ENCODE measurements at places on chromosomes 1 and 21. TPM values are rescaled to one million over a fixed set of nuclear protein-coding genes. Genes with fewer than 3 reads are reported as not detected.

FCRL4 gene
- not detected for total RNA-seq

TNFRSF14 gene
- 171 TPM for total RNA-seq

LCE1F gene
- not detected for total RNA-seq

KCNH1 gene
- total RNA-seq, result not detected

MFAP2 gene
- total RNA-seq, result not detected

RSPH1 gene
- not detected for total RNA-seq

- H3K36me3 ChIP-seq, result peaks cover 65% of the 10 kb centered on the region
- H3K27ac ChIP-seq, result peak overlapping the region; percentile 47
- H3K4me3 ChIP-seq, result no peak overlapping the region
- H3K4me1 ChIP-seq, result peaks cover 46% of the 10 kb centered on the region
- H3K27me3 ChIP-seq, result no peaks in the 10 kb centered on the region
Measured at GRCh38 chr1:167431261-167431908, 86.9 kb downstream of the CD247 start.

DNA sequence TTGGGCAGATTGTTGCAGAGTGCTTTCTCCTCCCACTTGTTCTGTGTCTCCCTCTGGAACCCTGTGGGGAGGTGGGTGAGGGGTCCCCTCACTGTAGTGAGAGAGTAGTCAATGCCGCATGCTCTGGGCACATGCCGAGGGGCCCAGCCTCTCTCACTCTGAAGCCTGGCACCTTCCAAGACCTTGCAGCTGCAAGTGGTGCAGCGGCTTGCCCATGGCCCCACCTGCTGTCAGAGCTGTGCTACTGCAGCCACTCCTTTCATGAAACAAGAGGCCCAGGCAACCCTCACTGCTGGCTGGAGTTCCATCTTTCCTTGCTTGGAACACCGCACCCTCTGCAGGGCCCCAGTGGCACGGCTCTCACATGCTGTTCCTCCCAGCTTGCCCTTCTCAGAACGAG lies 58.4 kb upstream of the COL6A1 start:
- no peaks in the 10 kb centered on the region for H3K27me3 ChIP-seq
- H3K27ac ChIP-seq, result no peak overlapping the region
- DNase-seq, result peak; percentile 49
- no peak overlapping the region for H3K4me3 ChIP-seq
- H3K36me3 ChIP-seq, result no peaks in the 10 kb centered on the region
- H3K4me1 ChIP-seq, result no peaks in the 10 kb centered on the region

GRCh38 chr1:40110389-40110788 lies 13.3 kb upstream of the PPT1 start:
- DNase-seq, result no peak
- H3K36me3 ChIP-seq, result peaks cover 5% of the 10 kb centered on the region
- H3K27me3 ChIP-seq, result peaks cover 25% of the 10 kb centered on the region
- no peak overlapping the region for H3K4me3 ChIP-seq
- no peaks in the 10 kb centered on the region for H3K4me1 ChIP-seq

DNA sequence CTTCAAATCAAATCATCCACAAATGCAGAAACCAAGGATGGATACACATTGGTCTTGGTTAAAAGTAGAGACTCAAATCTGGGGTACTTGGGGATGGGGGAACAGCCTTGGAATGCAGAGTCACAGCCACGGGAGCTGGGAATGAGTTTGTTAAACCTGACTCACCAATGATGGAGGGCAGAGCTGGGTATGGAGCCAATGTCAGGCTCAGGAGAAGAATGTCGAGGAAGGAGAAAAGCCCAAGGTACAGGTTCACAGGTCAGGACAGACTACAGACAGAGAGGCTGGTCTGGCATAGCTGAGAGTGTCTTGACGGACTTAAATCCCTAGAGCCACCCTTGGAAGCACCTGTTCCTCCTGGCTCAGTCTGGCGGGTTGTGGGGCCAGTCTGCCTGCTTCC lies 237.6 kb downstream of the NTNG1 start:
- no peak overlapping the region for H3K4me3 ChIP-seq
- no peak overlapping the region for H3K27ac ChIP-seq
- no peaks in the 10 kb centered on the region for H3K36me3 ChIP-seq
- no peak for DNase-seq
- H3K27me3 ChIP-seq, result no peaks in the 10 kb centered on the region

- H3K4me3 ChIP-seq, result no peak overlapping the region
- no peaks in the 10 kb centered on the region for H3K36me3 ChIP-seq
- no peaks in the 10 kb centered on the region for H3K4me1 ChIP-seq
- H3K27ac ChIP-seq, result no peak overlapping the region
Measured at GRCh38 chr21:36783612-36784374, 84.9 kb downstream of the SIM2 start.

- DNase-seq, result no peak
- H3K36me3 ChIP-seq, result no peaks in the 10 kb centered on the region
- H3K27me3 ChIP-seq, result no peaks in the 10 kb centered on the region
- H3K27ac ChIP-seq, result no peak overlapping the region
- H3K4me3 ChIP-seq, result no peak overlapping the region
Measured at GRCh38 chr21:28738882-28739281, 253.8 kb downstream of the LTN1 start.

- no peak for DNase-seq
- H3K27ac ChIP-seq, result no peak overlapping the region
- H3K4me1 ChIP-seq, result no peaks in the 10 kb centered on the region
Measured at GRCh38 chr21:24076179-24076578, 1531.1 kb downstream of the MRPL39 start.

- H3K4me3 ChIP-seq, result no peak overlapping the region
- peaks cover 3% of the 10 kb centered on the region for H3K4me1 ChIP-seq
- H3K27me3 ChIP-seq, result peaks cover 10% of the 10 kb centered on the region
- no peaks in the 10 kb centered on the region for H3K36me3 ChIP-seq
Measured at GRCh38 chr1:110475362-110476027, 24.5 kb downstream of the PROK1 start.

- peaks cover 10% of the 10 kb centered on the region for H3K27me3 ChIP-seq
- H3K4me1 ChIP-seq, result no peaks in the 10 kb centered on the region
- no peak overlapping the region for H3K4me3 ChIP-seq
- no peak for DNase-seq
- H3K36me3 ChIP-seq, result no peaks in the 10 kb centered on the region
Measured at GRCh38 chr1:115303364-115303763, 34.7 kb downstream of the NGF start.

DNA sequence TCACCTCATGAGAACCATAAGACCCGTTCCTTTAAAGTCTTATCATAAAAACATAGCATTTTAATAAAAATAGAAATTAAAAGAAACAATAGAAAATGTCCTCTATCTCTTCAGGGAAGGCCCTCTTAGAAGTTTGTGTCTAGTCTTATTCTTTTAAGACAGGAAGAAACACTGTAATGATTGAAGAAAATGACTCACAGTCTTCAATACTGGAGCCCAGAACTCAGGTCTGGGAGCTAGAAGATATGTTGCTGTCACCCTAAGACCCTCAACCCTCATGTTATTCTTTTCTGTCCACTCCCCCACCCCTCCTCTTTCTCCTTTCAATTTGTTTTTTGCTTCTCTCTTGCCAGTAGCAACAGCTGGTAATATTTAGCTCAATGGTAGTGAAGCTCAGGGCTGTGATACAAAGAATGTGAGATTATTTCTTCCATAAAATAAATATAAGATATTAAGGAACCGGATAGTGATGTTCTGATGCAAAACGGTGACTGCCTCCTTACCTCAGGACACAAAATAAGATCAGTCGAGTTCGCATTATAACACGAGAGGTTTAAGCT lies 12.0 kb downstream of the DUSP10 start:
- H3K4me1 ChIP-seq, result peaks cover 83% of the 10 kb centered on the region
- no peak overlapping the region for H3K4me3 ChIP-seq
- peak overlapping the region; percentile 5 for H3K27ac ChIP-seq
- DNase-seq, result no peak
- no peaks in the 10 kb centered on the region for H3K27me3 ChIP-seq

DNA sequence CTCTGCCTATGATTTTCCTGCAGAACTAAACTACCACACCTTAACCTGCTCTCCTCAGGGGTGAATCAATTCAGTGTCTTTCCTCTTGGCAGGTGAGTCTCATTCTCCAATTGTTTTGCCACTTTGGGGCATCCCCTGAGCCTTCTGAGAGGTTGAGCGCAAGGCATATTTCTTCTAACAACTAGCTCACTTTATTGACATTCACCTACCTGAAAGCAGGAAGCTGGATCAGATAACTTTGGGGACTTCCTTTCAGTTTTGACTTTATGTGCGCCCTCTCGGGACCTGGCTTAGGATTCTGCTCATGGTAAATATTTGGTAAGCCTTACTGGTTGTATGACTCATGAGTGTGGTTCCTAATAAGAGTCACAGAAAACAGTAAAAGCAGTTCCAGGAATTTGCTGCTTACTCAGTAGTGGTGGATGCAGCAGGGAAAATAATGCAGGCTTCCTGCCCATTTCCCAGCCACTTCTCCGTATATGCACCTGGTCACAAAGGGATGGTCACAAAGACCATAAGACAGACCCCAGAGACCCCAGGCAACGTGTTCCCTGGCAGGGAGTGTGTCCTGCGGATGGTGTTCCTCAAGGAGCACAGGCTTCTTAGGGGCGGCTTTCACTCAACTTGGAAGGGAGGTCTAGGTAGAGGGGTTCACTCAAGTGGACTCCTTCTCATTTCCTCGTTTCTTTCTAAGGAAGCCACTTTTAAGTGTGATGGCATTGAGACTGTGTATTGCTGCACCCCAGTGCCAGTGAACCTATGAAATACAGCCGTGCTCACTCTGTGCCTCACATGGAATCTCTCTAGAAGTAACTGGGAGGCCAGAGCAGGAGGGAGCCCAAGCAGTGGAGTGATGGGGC lies 22.0 kb upstream of the BATF3 start:
- peak overlapping the region; percentile 66 for H3K4me3 ChIP-seq
- H3K27ac ChIP-seq, result peak overlapping the region; percentile 92
- H3K4me1 ChIP-seq, result peaks cover 57% of the 10 kb centered on the region
- peaks cover 37% of the 10 kb centered on the region for H3K36me3 ChIP-seq
- H3K27me3 ChIP-seq, result no peaks in the 10 kb centered on the region
- peak; percentile 67 for DNase-seq

DNA sequence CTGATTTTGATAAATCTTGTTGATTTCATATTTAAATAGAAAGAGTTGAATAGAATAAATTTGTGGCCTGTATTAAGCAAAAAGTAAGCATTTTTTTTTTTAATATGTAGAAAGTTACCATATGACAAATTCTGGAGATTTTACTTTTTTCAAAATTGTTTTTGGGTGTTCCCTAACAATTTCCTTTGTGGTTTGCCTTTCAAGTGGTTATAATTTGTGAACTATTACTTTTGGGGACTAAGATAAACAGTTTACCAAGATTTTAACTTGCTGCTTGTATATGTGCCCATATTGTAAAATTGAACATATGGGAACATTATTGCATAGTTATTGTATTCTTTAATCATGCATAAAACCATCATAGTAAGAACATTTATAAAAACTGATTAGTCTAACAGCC lies 34.6 kb downstream of the SLC30A7 start:
- H3K4me1 ChIP-seq, result peaks cover 50% of the 10 kb centered on the region
- H3K36me3 ChIP-seq, result peaks cover 52% of the 10 kb centered on the region
- H3K27ac ChIP-seq, result peak overlapping the region; percentile 13
- H3K4me3 ChIP-seq, result no peak overlapping the region
- no peaks in the 10 kb centered on the region for H3K27me3 ChIP-seq

DNA sequence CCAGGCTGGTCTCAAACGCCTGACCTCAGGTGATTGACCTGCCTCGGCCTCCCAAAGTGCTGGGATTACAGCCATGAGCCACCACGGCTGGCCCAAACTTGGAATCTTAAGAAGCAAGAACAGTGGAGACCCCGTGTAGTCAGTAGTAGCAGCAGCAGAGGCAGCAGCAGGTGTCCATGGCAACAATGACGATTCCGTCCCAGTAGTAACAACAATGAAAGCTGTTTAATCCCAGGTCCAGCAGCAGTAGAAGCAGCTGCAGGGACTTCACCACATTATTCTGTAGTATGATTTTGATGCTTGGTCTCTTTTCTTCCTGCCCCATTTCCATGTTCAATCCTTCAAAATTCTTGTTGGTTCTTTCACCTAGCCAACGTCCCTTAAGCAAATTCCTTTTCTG lies 69.6 kb upstream of the KCTD3 start:
- H3K4me3 ChIP-seq, result no peak overlapping the region
- no peaks in the 10 kb centered on the region for H3K4me1 ChIP-seq
- H3K27ac ChIP-seq, result no peak overlapping the region
- no peak for DNase-seq
